Activated CD8-positive, alpha-beta memory T cell treated with anti-CD3 and anti-CD28 coated beads, Interleukin-2, amount 10 ng/mL, durations not matched to agents 7 days and 5 days (primary cell): ENCODE measurements at places on chromosomes 13 and 19. TPM values are rescaled to one million over a fixed set of nuclear protein-coding genes. Genes with fewer than 3 reads are reported as not detected.
A peak's percentile ranks its signal among the peaks of the same experiment; 100 is the strongest.

- no peak for DNase-seq
Observed at GRCh38 chr13:100510208-100510957, 78.2 kb downstream of the GGACT start.

GRCh38 chr13:31670831-31671617 is 68.3 kb upstream of the RXFP2 start:
- no peak for DNase-seq

SETDB2 gene
- 14.3 TPM for total RNA-seq

DNA sequence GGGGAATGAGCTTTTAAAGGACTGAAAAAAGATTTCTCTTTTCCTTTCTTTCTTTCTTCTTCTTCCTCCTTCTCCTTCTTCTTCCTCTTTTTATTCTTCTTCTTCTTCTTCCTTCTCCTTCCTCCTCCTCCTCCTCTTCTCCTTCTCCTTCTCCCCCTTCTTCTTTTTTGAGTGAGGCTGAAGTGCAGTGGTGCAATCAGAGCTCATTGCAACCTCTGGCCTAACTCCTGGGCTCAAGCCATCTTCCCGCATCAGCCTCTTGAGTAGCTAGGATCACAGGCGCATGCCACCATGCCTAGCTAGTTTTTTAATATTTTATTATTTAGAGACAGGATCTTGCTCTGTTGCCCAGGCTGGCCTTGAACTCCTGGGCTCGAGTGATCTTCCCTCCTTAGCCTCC is 120.9 kb upstream of the KL start:
- DNase-seq: no peak

DNA sequence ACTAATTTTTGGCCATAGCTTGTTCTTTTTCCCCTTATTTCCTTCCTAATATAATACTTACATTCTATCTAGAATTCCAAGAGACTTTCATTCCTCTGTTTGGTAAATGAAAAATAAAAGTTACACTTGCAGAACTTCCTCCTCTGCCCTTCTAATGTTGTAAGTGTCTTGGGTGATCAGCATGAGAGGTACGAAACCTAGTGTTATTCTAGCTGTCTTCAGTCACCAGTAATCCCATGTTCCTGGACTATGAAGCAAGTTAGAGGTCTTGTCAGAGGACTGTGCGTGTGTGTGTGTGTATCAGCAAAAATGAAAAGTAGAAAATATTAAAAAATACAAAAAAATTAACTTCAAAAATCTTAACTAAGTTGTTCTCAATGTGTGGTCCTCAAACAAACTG is 307.0 kb downstream of the SPRY2 start:
- no peak for DNase-seq

DNA sequence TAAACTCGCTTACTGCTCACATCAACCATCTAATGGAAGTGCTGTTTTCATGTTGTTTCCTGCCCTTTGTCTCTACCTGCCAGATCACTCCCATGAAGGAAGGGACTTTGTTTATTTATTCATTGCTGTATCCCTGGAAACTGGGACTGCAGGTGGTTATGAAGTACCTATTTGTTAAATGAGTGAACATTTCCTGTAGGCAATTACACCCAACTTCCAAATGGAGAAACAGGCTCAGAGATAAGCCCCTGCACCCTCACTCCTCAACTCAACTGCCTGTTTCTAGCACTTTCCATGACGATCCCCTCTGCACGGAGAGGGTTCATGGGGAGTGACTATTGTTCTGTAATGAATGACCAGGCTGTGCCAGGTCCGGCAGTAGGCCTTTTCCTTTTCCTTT is 1.9 kb upstream of the SELENOW start:
- DNase-seq: no peak

FAM216B gene
- total RNA-seq: not detected

DNA sequence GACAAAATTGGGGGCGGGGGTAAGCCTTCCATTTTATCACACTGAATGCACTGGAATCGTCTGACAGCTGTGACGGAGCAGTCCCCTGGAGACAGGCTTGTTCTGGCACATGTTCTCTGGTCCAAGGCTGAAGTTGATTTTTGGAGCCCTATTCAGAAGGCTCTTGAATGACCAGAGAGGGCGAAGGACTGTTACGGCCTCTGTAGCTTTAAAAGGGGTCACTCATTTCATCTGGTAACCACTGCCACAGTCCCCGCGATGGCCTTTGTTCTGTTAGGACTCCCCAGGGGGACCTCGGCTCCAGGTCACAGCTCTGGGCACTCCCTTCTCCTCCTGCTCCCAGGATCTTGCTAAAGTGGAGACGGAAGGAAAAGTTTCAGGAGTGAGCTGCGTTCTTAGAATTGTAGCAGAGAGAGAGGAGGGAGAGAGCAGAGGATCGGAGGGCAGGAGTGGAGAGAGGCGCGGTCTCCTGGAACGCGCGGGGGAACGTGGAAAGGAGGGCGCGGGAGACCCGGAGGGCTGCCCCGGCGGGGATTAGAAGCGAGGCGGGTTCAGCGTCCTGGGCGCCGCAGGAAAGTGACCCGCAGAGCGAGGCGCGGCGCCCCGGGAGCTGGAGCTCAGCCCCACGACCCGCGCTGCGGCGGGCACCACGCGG is 134.3 kb upstream of the MYO16 start:
- no peak for DNase-seq

KLK3 gene
- total RNA-seq: not detected

DNA sequence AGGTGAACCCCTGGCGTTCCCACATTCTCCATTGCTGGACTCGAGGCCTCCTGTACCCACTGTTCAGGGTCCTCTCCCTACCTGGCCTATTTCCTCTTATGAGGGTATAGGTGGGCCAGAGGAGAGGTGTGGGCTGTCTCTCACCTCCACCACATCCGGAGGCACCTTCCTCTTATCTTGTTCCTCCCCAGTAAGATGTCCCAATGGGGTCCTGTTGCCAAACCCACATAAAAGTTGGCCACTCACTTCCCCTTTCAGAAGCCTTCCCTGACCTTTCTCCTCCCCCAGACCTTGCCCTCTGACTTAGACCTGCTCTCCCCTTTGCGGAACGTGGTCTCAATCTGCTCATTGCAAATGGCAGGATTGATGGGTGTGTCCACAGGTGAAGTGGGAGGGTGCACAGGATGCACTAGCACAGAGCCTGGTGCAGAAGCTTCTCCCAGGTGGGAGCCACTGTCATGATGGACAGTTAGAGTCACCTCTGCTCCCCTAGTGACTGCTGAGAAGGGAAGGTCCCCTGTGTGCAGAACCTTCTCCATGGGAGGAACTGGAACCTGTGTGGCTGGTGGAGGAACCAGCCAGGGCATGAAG is 1.3 kb downstream of the CYP4F3 start:
- no peak for DNase-seq

DNA sequence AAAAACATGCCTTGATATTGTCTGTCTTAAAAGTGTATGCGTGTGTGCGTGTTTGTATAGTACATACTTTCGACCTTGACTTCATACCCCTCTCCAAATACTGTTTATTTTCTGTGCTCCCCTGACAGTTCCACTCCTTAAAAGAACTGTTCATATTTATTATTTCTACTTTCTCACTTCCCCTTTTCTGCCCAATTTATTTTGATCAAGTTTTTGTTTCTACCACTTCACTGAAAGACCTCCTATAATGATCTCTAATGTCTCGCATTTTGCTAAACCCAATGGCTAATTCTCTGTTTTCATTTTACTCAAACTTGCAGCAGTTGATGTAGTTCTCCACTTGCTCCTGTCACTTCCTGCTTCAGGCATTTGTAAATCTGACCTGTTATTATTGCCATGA is 426.1 kb upstream of the KLF12 start:
- DNase-seq: no peak

ZNF835 gene
- total RNA-seq: 2.2 TPM

DNA sequence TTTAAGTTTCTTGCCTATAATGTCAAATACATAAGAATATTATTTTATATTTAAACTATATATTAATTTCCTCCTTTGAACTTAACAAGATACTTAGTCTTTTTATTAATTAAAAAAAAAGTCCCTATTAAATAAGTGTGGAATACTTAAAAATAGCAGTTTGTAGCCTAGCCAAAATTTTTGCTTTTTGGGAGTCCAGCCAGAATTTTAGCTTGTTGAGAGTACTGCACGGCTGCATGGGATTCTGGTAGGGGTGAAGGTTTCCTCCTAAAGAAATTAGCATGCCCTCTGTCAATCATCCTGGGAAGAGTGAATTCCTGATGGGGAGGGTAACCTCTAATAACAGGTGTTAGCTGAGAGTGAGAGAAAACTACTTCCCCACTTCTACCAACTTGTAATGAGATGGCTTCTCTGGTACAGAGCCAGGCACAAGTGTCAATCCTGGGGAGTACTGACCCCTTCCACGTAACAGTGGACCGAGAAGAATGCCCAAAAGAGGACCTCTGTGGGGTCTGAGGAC is 195.7 kb downstream of the SPRY2 start:
- DNase-seq: no peak

OR7A5 gene
- total RNA-seq: not detected

CABP5 gene
- total RNA-seq: not detected

ATP4A gene
- not detected for total RNA-seq

- DNase-seq: no peak
Observed at GRCh38 chr19:23527797-23528196, 132.5 kb upstream of the ZNF91 start.

DNA sequence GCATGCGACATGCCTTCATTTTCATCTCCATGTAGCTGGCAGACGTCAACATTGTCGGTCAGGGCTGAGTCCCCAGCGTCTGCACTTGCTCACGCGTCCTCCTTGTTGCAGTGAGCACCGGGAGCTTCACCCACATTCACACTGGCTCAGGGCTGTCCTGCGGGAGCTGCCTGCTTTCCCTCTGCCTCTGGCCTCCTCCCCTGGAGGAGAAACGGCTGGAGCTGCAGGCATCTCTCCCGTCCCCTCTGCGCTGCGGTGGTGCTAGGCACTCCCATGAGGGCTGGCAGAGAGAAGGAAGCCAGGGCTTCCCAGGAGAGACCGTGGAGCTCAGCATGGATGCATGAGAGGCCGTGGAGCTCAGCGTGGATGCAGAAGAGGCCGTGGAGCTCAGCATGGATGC is 18.4 kb upstream of the TMEM255B start:
- no peak for DNase-seq

DNA sequence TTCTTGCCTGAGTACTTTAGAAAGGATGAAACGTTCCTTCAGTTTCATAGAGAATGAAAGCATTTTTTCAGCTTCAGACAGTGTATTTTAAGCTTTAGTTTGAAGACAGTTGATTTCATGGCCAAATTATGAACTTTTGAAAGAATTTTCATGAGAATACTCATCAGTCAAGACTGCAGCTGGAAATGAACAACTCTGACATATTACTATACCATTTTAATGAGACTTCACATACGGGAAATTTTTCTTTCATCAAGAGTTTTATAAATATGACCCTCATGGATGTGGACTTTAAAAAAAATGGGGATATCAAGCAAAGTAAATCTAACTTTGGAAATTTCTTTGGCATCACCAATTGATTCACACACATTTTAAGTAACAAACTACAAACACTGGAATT is 6.4 kb downstream of the LATS2 start:
- no peak for DNase-seq

DNA sequence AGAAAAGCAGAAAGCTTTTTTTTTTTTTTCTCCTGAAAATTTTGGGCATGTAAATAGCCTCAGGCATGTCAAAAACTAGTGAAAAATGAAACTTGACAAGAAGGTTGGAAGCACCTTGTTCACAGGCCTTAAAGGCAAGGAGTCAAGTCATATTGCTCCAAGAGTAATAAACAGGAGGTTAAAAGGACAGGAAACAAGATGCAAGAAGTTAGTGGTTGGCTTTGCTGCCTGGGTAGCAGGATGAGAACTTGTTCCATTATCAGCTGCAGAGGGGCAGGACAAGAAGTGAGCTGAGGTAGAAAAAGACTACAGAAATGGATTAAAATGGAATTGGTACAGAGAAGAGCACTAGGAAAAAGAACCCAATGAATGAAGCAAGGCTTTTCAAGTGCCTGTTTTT is 242.6 kb downstream of the DCT start:
- no peak for DNase-seq

- DNase-seq: no peak
Observed at GRCh38 chr19:16454351-16454918, 17.3 kb downstream of the EPS15L1 start.

GRCh38 chr13:30157616-30157993 is 149.7 kb downstream of the KATNAL1 start:
- DNase-seq: no peak

- DNase-seq: no peak
Observed at GRCh38 chr19:18156841-18157464, 4.0 kb downstream of the PIK3R2 start.

ZNF256 gene
- 9.3 TPM for total RNA-seq

DNA sequence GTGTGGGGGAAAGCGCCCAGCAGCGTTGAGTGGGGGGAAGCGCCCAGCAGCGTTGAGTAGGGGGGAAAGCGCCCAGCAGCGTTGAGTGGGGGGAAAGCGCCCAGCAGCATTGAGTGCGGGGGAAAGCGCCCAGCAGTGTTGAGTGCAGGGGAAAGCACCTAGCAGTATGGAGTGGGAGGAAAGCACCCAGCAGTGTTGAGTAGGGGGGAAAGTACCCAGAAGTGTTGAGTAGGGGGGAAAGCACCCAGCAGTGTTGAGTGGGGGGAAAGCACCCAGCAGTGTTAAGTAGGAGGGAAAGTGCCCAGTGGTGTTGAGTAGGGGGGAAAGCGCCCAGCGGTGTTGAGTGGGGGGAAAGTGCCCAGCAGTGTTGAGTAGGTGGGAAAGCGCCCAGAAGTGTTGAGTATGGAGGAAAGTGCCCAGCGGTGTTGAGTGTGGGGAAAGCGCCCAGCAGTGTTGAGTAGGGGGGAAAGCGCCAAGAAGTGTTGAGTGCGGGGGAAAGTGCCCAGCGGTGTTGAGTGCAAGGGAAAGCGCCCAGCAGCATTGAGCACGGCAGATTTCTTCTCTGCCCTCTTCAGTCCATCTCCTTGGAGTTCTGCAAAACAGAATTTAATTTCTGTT is 138.4 kb downstream of the ATP11A start:
- no peak for DNase-seq

- DNase-seq: no peak
Observed at GRCh38 chr13:99575376-99576120, 74.3 kb downstream of the TM9SF2 start.

ONECUT3 gene
- total RNA-seq: not detected

- DNase-seq: no peak
Observed at GRCh38 chr13:82739881-82740280, 1142.4 kb downstream of the SLITRK1 start.

- peak; percentile 79 for DNase-seq
Observed at GRCh38 chr19:33819880-33820781, 23.5 kb downstream of the KCTD15 start.

- no peak for DNase-seq
Observed at GRCh38 chr13:27496006-27496405, 45.6 kb upstream of the MTIF3 start.

GRCh38 chr13:92225861-92226260 is 827.4 kb downstream of the GPC5 start:
- DNase-seq: no peak

- peak; percentile 83 for DNase-seq
Observed at GRCh38 chr19:10295305-10295846, 5.6 kb downstream of the ICAM5 start.

CEACAM4 gene
- not detected for total RNA-seq

COMP gene
- not detected for total RNA-seq

GRCh38 chr19:1952635-1953034 is 11.7 kb downstream of the CSNK1G2 start:
- DNase-seq: no peak

GRCh38 chr13:60363288-60363687 is 33.7 kb upstream of the TDRD3 start:
- DNase-seq: no peak

KLK4 gene
- total RNA-seq: not detected
